ENCODE measurements at places on chromosomes 4 and X.

GRCh38 chrX:134244043-134244442, 7.1 kb downstream of the CCDC160 start:
- DNase-seq, result no peak

DNA sequence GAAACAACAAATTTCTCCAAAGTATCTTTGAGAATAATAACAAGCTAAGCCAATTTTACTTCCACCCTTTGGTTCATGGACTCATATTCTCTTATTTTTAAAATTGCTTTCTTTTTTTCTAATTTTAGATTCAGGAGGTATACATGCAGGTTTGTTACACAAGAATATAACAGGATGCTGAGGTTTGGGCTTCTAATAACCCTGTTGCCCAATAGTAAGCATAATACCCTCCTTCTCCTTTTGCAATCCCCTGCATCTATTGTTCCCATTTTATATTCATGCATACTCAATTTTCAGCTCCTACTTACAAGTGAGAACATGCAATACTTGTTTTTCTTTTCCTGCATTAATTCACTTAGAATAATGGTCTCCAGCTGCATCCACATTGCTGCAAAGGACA, 202.3 kb upstream of the FSTL5 start:
- no peak for DNase-seq

- DNase-seq, result no peak
Observed at GRCh38 chrX:107857837-107858236, 32.2 kb downstream of the MID2 start.

DNA sequence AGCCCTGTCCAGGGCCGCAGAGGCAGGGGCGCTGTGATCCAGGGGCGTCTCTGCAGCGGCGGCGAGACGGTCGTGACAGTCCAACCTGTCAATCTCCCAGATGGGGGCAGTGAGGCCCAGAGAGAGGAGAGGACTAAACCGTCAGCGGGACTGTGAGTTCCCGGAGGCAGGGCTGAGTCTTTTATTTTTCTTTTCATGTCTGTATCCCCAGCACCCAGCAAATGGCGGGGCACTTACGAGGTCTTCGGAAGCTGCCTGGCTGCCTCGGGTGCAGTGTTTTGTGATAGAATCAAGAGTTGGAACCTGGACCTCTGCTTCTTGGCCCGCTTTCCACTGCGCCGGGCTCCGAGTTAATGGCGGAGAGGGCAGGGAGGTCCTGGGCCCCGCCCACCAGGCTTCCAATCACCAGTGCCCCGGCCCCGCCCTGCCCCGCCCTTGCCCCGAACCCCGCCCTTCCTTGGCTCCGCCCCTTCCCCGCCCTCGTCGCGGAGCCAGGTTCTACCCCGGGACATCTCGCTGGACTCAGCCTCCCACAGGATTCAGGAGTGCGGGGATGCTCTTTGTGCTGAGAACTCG, 35.3 kb upstream of the GRPEL1 start:
- DNase-seq, result peak; percentile 82

- no peak for DNase-seq
Observed at GRCh38 chr4:83961575-83961974, 425.7 kb downstream of the GPAT3 start.

GRCh38 chrX:15496824-15497223, 3.7 kb upstream of the PIR start:
- no peak for DNase-seq

DNA sequence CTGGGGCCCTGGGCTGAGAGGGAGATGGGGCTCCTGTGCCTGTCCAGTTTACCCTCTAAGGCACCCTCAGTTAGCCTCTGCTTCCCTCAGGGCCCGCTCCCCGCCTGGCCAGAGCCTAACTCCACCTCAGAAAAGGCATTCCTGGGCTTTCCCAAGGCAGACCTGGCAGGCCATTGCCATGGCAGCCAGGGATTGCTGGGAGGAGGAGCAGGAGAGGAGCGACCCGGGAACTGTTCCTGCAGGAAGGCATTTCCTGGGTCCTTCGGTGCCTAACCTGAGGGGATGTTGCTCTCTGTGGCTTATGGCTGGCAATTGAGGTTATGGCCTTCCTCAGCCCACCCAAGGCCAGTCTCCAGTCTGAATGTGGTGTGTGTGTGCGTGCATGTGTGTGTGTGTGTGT, 131.3 kb downstream of the PJA1 start:
- DNase-seq, result no peak

GRCh38 chrX:40433160-40433559, 147.6 kb upstream of the ATP6AP2 start:
- DNase-seq, result no peak

DNA sequence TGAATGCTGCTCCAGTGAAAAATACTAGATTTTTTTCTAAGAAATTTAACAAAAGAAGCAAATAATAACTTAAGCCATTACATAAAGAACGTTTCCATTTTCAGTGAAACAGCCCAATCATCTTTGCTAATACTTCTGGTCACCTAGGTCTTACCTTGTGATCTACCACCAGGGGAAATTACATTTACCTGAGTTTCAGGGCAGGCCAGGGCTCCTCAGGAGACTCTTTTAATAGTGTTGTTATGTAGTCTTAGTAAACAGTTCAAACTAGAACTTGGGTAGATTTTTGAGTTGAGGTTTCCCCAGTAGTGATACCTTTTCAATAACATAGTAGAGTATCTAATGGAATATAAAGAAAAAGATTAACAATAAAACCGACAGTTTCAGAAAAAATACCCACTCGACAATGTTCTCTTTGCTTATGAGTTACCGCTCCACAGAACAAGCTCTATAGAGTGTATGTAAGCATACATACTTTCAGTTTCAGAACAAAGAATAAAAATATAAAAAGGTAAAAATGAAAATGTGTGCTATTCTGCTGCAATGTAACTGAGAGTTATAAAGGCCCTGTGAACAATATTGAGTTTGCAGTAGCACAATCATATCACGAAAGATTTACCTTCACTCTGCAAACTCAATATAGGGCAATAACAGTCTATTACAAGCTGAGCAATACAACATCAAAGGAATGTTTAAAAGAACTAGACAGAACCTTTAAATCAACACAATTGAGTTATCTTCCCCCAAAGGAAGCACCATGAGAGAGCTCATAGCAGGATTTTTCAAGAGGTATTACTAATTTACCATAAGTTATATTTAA, 165.8 kb downstream of the ATOH1 start:
- DNase-seq, result no peak

DNA sequence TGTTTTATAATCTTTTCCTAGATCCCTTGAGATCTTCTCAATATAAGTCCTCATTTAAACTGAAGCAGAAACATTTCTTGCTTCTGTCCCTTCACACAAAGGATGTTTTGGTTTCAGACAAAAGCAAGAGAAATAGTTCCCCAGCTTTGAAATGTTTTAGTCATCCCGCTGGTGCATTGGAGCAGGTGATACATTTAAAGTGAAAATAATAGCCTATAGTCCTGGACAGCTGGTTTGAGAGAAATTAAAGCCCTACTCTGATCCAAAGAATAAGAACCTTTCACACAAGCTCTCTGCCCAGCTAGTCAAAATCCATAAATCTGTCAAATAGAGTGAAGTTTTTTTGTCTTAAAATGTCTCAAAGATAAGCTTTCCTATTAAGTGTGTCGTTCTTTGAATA, 79.4 kb downstream of the LUZP4 start:
- DNase-seq, result no peak

DNA sequence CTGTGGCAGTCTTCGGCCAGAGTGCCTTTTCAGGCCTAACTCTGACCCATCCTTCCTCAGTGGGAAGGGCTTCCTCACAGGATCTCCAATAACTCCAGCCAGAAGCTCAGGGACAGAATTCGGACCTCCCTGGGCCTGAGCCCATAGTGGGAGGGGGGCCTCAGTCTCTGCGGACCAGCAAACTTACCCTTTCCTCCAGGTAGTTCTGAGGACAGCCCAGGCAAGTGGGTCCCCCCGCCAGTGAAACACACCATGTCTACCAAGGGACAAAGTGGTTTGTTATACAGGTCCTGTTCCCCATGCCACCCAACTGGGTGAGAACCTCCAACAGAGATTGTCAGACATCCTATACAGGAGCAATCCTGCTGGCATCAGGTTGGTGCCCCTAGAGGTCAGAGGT, 350.4 kb downstream of the RAB28 start:
- no peak for DNase-seq

DNA sequence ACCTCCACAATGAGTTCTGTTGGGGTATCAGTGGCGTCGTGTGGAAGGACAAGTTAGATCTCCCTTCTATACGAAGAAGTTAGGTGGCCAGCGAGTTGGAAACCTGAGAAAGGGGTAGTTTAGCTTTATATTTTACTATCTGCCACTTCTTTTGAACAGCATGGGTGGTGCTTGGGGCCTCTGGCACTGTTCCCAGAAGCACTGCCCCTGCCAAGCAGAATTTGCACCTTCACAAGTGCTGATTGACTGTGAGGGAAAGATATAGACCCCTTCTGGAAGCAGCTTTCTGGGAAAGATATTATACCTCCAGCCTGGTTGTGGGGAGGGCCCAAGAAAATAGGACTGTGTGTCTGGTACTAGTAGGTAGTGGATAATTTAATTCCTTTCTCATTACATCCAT, 246.9 kb downstream of the FBXO8 start:
- DNase-seq, result no peak

GRCh38 chr4:90349636-90350035, 222.4 kb downstream of the CCSER1 start:
- DNase-seq, result no peak

DNA sequence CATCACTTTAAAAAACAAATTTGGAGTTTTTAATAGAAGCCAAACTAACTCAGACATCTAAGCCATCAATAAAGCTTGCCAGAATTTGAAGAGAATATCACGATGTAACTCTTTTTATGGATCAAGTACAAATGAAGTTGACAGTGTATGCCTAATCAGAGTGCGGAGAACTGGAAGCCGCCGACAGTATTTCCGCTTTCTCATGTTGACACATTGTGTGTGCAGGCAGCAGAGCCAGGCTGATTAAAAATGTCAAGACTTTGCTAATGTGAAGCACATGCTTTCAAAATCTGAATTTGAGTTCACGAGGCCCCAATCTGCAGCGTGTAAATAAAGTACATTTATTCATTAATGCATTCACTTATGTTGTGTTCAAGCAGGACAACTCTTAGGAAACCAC, 161.2 kb downstream of the TENM3 start:
- DNase-seq, result no peak

DNA sequence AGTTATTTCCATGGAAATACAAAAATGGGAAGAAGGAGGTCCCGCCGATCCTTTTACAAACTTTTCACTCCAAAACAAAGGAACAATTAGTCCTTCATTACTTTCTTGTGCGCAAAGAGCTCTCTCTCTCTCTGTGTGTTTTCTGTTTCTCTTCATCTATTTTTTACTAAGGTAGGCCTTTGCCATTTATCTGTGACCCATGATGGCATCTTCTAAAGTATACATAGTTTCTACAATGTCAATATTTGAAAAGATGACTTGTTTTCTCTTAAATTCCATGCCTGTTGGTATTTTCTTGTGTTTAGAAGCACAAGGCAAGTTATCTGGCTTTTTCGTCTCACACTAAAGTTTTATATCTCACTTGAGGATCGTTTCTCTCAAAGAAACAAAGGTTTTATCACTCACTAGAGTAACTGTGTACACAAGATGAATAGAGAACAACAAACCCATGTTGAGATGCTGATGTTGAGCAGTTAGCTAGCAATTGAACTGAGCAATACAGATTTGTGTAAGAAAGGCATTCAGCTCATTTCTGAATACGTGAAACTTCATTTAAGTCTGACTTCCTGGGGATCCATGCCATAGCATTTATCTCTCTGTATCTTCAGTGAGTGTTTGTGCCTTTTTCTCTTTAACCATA, 250.3 kb downstream of the GBA3 start:
- no peak for DNase-seq

DNA sequence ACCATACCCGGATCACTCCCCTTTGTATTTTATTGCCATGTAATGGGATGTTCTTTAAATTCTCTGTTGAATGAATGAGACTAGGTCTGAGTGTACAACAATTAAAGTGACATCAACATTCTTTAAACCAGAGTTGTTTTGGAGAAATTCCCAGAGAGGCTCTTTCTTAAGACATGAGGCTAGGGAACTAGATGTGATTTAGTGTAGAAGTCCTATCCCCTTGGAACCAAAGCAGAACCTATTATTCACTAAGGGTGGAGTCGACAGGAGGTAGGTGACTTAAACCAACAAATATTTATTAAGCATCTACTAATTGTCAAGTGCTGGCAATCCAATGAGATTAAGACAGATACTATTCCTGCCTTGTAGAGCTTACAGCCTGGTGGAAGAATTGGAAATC, 1.7 kb downstream of the EIF1AX start:
- DNase-seq, result no peak

- no peak for DNase-seq
Observed at GRCh38 chr4:1061760-1062159, 50.3 kb downstream of the FGFRL1 start.

DNA sequence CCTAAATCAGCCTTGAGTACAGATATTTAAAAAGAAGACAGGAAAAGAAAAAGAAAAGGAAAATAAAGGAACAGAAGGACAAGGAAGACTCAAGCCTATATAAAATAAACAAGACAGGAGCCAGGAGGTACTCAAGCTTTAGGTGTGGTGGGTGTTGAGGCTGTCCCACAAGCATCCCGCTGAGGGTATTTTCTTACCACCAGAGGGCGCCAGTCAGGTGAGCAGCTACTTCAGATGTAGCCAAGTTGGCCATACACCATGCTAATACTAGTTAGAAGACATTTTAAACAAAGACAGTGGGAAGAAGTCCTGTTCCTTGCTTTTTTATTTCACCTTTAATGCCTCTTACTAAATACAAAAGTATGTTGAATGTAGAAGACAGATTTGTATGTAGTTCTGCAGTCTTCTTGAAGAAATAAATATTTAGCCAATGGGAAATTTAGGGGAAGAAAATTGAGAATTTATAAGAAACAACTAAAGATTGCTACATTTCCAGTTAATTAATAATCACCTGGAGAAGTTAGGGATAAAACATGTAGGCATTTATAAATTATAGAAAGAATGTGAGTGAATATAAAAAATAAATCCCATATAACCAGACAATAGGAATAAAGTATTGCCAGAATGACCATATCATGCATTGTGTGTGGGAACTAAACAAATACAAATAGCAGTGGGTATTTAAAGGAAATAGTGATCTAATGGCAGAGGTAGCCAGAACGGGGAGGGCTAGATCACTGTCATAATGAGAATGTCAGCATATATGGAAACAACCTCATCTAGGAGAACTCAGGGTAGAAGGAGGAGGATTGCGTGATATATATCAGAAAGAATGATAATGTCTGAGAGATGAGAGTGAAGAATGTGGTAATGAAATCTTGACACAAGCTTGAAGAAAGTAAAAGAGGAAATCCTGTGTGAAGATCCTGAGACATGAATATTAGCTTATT, 71.0 kb downstream of the MTHFD2L start:
- DNase-seq, result peak; percentile 71

DNA sequence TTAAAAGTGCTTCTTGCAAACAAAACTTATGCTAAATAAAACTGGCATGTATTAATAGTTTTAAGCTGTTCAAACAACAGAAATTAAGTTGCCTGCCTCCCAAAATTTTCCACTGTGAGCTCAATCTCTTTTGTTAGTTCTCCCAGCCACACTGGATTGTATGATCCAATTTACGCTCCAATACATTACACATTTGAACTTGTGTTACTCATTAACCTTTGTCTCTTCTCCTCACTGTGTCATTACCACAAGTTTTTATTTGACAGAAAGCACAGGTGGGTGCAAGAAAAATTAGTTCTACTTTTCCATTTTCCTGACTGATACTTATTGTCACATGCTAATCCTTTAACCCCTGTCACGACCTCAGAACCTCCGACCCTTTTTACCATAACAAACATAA, 55.5 kb downstream of the SHISA3 start:
- no peak for DNase-seq

Data from CD4-positive, alpha-beta T cell treated with Interleukin-6 at 100 ng/mL for 8 hours (primary cell).